ENCODE measurements at places on chromosomes 12 and 14.

- DNase-seq, result no peak
Measured at GRCh38 chr14:86626530-86626929, 1096.6 kb downstream of the FLRT2 start.

- no peak for DNase-seq
Measured at GRCh38 chr12:95460896-95461295, 13.1 kb upstream of the METAP2 start.

DNA sequence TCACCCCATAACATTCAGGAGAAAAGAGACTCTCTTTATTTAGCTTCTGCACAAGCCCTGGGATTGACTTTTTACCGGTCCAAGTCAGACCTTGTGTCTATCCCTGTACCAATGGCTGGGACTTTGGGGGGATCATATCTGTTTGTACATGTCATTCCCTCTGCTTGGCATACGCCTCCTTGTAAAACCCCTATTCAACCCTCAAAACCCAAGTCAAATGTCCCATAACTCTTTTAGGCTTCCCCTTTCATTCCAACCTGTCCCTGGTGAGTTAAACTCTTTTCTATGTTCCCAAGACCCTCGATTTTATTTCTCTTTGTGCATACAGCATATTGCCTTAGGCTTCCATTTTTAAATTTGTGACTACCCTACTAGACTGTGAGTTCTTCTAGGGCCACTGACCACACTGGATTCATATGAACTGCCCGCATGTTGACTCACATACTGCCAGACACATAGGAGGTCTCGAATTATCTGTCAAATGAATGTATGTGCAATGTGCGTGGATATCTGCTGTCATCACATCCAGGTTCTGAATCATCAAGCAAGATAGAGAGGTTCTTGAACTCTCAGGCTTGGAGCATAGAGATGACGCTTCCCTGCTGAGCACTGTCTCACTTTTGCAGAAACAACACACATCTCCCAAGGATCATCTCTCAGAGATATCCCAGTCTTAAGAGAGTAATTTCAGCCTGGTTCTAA lies 548.6 kb upstream of the TBX3 start:
- no peak for DNase-seq

DNA sequence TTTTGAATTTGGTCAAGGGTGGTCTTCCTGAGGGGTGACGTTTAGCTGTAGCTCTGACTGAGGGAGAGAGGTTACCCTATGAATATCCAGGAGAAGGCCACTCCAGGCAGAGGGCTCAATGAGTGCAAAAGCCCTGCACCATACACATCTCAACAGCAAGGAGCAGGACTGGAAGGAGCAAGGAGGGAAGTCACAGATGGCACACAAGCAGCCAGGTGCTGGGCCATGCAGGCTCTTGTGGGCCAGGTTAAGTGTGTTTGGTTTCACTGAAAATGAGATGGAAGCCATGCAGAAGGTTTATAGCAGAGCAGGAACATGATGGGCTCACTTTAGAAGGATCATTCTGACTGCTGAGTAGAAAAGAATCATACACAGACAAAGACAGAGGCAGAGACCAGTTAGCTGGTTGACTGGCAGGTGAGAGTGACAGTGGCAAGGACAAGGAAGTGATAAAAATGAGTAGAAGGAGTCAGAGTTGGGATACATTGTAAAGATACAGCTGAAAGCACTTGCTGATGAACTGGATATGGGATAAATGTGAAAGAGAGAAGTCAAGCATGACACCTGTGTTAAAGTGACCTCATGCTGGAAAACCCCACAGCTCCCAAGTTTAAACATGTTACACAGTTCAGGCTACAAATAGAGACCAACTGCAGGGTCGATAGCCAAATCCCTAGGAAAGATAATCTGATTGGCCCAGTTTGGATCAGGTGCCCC lies 81.2 kb downstream of the PRKD1 start:
- DNase-seq, result no peak

DNA sequence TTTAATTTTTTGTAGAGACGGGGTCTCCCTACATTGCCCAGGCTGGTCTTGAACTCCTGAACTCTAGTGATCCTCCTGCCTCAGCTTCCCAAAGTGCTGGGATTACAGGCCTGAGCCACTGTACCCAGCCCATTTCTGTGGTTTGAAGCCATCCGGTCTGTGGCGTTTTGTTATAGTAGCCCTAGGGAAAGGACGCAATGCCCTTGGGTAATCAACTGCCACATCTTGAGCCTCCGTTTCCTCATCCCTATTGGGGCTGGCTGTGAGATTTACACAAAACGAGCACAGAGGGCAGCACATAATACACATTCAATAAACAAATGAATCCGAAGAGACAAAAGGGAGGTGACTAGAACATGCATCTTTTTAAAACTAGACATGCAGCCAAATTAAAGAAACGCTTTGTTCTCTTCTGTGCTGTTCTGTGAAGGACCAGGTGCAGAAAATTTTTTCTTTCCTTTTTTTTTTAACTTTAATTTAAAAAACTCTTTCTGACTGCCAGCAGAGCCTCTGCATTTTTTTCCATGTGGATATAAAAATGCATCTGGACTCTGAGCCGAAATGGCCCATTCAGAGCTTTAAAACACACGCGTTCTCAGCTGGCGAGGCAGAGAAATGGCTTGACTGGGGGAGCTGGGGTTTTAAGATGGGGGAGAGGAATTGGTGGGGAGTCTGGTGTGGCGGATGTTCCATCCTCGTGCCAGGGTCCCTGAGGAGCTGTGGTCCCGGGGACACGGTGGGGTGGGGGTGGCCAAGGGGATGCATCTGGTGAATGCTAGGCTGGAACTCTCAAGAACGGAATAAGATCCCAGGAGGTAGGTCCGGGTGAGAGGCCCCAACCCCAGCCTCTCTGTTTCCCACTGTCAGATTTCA lies 119.0 kb downstream of the RBM19 start:
- no peak for DNase-seq

GRCh38 chr14:101948666-101949216 lies 15.6 kb upstream of the DYNC1H1 start:
- no peak for DNase-seq

DNA sequence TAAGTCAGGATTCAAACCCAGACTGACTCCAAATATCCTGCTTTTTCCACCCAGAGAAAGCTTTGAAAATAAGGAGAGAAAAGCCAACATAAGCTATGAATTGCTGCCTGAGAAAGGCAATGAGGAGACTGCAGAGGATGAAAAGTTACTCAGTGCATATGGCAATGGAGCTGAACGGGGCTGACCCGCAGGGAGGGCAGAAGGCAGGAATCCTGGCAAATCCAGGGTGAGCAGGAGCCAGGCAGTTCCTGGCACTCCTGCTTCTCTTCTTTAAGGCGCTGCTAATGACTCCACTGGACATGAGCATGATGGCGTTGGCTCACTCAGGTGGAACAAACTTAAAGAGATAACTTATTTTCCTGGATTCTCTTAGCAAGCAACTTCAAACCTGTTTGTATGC lies 95.2 kb upstream of the TMCC3 start:
- DNase-seq, result no peak

GRCh38 chr14:24316597-24316950 lies 5.3 kb downstream of the LTB4R start:
- DNase-seq, result no peak

- DNase-seq, result no peak
Measured at GRCh38 chr14:51019089-51019488, 74.8 kb upstream of the PYGL start.

GRCh38 chr14:22555384-22556011 lies 33.5 kb downstream of the DAD1 start:
- no peak for DNase-seq

DNA sequence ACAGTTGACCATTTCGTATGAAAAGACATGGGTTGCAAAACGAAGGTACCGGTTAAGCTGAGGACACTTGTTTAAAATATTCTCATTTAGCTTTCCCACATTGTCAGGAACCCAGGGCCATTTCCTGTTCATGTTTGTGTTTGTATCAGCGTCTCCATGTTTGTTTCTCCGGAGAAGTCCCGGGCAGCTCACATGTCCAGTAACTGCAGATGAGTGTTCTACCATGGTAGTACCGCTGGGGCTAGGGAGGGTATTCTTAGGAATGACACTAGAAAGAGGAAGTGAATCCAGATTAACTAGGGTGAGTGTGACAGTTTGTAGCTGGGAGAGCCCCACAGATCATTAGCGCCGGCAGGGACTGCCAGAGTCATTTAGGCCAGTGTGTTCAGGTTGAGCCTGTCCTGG lies 50.0 kb upstream of the EVL start:
- DNase-seq, result no peak

DNA sequence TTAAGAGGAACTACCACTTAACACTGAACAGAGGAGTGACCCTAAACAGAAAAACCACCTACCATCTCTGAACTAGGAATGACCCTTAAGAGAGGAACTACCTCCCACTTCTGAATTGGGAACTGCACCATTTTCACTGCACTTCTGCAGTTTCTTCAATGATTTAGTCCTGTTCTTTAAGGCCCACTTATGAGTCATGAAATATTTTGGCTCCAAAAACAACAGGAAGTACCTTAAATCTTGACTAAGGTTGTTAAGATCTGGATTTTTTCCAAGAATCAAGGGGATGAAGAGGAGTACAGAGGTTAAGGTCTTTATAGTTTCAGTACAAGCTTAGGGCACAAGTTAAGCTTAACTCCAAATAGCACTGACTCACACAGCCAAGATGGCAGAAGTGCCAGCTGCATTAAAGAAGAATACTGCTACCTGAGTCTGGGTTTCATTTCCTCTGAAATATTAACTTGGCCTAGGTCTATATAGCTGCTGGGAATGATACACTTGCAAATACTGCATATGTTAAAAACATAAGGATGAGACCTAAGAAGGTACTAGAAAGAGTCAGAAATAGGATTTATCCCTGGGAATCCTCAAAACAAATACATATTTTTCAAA lies 4.2 kb downstream of the NPC2 start:
- no peak for DNase-seq

DNA sequence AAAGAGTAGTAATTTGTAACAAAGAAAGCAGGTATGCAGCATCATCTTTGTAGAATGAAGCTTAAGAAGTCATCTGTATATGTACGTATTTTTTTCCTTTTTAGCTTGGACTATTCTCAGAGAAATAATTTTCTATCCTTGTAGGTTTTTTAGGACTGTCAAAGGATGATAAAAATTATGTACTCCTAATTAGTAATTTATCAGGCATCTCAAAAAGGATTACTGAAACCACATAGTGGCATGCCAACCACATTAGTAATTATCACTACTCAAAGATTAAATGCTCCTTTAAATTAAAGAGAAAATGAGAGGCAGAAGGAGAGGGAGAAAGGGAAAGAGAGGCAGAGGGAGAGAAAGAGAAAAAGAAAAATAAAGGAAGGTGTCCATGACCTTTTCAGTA lies 17.3 kb downstream of the TTC8 start:
- DNase-seq, result no peak

DNA sequence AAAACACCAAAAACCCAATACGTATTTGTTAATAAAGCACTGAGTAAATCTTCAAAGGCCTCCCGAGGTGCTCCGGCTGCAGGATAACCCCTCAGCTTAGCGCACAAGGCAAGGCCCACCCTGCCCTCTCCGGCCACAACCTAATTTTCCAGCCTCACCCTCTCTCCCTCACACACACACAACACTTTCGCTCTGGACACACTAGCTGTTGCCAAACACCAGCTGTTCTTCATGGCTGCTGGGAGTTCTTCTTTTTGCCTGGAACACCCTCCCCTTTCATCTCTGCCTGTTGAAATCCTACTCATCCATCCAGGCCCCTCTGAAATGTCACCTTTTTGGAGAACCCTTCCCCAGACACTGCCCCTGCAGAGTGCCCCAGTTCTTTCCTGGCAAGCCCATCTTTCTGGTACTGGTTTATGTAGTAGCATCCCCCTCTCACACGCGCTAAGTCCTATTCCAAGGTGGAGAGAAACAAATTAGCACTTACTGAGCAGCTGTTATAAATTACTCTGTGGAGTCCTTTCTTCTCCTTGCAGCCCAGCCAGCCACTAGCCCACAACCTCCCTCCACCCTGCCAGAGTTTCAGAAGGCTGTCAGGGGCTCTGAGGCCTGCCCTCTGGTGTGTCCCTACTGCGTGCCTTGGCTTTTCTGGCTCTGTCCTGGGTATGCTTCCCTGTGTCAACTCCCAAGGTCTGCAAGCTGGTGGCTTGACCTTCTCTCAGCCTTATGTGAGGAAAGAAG lies 805 bp upstream of the CRACR2A start:
- DNase-seq, result peak; percentile 42

All from left ventricle myocardium superior (tissue), 1 donor.